ENCODE measurements at places on chromosomes 1 and 21.

GRCh38 chr1:7501723-7502603 lies 269.1 kb upstream of the VAMP3 start:
- no peak for DNase-seq

DNA sequence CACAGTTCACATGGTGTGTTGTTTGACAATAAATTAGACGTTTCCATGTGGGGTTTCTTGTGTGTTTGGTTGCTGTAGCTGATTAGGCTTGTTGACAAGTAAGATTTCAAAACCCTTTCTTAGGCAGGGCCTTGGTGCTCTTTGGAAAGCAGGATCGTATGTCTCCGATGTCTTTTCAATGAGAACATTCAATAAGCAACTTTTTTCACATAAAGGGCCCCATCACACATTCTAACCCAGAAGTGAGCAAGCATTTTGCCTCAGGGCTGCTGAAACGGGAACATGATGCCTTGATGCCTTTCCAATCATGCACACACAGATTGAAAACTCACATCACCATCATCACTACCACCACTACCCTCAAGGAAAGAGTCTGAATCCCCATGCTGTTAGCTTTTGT lies 33.1 kb downstream of the LPAR3 start:
- no peak for DNase-seq

DNA sequence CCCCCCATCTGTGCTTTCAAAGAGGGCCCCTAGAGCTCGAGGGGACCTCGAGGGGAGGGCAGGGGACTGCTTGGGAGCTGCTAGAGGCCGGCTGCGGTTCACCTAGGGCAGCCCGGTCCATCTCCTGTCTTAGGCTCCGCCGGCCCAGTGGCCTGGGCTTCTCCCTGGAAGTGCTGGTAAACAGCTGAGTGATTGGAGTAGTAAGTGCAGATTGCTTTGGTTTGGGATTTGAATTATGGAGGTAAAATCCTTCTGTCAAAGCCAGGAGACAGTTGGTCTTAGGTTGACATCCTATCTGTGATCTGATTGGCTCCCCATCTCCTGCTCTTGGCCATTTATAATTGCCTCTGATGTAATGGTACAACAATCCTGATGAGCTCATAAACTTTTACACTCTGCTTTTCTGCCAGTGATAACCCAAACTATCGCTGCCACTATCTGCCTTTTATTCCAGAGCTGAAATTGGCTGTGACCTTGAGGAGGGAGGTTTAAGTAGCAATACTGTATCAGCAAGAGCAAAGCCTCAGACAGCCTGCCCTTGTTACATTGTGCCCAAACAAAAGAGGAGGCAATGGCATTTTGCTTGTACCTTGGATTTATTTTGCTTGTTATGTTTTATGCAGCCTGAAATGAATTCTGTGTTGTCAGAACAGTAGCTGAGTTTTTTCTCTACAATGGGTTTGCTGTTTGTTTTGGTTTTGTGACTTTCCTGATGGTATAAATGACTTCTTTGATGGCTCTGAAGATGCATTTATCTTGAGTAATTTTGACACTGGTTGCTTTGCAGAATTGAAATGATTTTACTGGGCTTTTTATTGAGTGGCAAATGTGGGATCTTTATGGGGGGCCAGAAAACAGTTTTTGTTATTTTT lies 2.4 kb downstream of the ARID1A start:
- DNase-seq, result peak; percentile 43

DNA sequence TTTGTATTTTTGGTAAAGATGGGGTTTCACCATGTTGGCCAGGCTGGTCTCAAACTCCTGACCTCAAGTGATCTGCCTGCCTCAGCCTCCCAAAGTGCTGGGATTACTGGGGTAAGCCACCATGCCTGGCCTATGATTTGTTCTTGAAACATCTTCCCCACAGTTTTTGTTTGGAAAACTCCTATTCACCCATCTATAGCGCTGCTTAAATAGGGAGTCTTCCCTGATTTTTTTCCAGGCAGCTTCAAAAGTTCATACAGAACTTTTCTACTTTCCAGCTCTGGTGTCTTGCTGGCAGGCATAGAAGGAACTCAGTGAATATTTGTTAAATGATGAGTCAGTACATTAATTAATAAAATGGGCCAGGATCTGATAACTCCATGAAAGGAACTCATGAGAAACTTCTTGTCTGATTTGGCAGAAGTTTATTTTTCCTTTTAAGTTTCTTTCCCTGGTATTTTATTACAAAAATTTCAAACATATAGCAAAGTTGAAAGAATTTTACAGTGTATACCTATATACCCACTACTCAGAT lies 33.0 kb upstream of the TTC22 start:
- no peak for DNase-seq

- DNase-seq, result no peak
These were observed 54.1 kb downstream of the ENAH start for GRCh38 chr1:225598847-225599246.

DNA sequence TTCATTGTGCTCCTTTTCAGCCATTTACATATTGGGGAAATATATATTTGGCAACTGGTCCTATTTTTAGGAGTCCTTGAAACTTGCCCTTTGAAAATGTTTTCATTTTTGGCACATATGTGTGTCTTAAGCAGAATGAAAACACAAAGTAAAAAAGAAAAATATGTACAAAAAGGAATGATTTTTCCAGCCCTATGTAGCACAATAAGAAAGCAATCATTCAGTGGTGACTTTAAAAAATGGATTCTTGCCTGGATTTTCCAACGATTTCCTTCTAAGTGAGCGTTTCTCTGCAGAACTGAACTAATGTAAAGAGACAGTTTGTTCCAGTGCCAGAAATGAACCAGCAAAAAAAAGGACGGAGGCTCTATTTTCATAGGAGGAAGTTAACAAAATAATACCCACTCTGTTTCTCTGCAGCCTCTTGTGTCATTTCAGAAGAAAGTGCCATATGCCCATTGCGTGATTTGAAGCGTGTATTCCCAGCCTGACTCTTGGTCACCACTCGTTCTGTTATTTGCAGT lies 340.1 kb downstream of the SETD4 start:
- DNase-seq, result no peak

DNA sequence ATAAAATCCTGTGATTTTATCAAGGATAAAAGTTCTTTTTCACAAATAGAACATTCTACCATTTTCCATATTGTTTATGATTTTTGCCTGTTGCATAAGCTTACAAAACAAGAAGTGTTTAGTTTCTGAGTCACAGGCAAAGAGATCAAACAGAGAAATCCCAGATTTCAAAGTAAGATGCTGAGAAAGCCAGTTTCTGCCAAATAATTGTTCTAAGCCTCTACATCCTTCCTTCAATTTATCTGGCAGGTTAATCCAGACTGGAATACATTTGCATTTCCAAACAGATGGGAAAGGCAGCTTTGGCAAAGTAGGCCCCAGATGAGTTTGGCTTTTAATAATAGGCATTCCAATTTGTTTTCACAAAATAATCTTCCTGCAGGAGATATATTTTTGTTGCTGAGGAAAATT lies 2.5 kb downstream of the SLC1A7 start:
- no peak for DNase-seq

GRCh38 chr1:206112600-206113301 lies 4.4 kb downstream of the AVPR1B start:
- DNase-seq, result no peak

GRCh38 chr1:115062542-115063004 lies 26.7 kb downstream of the TSPAN2 start:
- DNase-seq, result no peak

DNA sequence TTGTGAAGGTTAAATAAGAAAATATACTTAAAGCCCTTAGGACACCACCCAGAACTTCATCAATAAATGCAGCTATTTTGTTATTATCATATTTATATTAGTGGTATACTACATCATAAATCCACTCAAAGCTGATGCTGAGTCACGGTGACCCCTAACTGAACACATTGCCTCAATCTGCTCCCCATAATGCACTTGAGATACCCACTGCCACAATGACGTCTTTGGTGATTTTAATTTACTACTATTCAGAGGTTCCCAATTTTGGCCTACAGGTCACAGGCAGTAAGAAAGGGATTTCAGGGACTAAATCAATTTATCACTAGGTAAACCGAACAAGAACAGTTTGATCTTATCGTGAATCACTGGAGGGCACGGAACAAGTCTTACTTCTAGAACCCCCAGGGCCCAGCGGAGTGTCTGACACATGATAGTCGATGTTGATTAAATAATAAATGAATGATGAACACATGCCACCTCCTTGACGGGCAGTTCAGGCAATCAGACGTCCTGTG lies 493 bp upstream of the CHD1L start:
- DNase-seq, result no peak

DNA sequence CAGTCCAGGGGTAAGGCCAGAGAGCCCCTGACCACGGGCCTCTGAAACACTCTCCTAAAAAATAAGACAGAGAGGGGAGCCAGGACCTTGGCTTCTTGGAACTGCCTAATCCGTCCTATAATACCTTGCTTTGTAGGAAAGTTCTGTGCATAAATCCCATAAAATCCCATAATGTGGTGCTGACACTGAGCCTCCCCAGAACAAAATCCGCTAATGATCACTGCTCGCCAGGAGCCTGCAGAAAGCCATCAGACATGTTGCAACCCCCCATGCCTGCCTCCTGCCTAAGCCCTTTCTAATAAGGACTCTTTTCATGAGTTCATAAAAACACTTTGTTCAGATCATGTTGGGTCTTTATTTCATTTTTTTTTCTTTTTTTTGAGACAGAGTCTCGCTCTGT lies 9.3 kb upstream of the DHRS3 start:
- no peak for DNase-seq

DNA sequence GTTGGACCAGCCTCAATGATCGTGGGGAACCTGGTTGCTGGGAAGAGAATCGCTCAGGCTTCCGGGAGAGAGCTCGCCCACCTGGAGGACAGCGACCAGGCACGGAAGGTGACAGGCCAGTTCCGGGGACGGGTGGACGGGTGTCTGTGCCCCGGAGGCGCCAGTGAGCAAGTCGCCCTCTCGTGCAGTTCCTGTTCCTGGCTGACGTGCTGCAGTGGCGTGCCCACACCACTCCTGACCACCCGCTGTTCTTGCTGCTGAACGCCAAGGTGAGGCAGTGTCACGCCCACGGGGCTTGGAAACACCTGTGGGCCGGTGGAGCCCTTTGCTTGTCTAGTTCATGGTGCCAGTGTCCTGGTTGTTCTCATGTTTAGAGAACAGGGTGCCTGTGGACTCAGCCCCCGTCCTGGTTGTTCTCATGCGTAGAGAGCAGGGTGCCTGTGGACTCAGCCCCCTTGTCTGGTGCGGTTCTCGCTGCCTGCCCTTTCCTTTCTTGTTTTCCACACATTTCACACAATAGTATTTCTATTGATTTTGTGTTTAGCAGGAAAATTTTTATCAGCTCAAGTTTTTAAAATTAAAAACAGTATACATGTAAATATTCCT lies 53.1 kb downstream of the S100B start:
- no peak for DNase-seq

GRCh38 chr21:28212061-28212460 lies 780.6 kb downstream of the LTN1 start:
- no peak for DNase-seq

DNA sequence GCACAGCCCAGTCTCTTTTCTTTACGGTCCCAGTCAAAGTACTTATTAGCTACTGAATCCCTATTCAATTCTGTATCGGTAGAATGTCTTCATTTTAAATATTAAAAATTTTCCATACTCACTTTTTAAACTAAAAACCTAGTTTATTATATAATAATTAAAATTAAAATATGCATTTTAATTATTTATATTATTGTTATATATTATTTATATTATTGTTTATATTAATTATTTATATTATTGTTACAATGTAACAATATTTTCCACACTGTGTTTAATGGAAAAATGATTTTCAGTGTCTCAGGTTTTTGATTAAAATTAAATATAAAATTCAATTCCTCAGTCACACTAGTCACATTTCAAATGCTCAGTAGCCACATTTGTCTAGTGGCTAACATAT lies 18.2 kb upstream of the PPP2R5A start:
- DNase-seq, result no peak

DNA sequence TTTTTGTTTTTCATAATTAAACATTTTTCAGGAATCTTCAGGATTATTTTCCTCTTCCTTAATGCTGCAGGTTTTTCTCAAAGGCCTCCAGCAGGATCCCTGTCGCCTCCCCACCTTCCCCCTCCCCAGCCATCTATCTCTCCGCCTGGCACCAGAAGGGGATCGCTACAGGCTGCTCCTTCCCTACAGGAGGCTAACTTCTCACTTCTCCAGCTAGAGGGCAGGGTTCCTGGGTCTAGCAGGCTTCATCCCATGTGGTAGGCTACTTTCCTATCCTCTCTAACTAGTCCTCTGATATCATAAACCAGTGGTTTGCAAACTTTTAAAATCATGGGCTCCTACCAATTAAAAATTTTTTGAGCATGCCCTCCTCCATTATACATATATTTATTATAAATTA lies 104.1 kb downstream of the KCNN3 start:
- no peak for DNase-seq

DNA sequence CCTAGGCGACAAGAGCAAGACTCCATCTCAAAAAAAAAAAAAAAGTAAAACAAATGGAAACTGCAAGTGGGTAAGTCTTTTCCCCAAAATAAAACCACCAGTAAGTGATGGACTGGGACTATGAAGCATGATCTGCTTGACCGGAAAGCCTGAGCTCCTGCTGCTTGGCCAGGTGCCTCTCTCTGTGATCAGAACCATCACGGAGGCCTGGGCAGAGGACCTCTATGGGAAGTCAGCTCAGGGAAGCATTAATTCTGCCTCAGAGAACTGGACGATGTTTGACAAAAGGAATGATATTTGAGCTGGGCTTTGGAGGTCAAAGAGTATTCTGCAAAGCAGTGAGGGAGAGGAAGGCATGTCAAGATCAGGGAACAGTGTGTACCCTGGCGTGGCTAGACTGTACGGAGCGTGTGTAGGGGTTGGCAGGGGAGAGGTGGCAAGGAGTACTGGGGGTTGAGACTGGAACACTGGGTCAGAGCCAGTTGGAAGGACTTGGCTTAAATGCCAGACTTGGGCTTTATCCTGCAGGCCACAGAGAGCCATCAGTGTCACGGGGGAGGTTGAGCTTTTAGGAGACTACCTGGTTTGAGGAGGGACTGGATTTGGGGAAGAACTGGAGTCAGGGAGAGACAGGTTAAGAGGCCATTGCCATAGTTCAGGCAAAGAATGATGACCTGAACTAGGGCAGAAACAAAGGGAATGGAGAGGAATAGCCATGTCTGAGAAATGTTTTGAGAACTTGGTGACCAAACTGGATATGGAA lies 16.4 kb downstream of the ATP1A2 start:
- DNase-seq, result peak; percentile 9

- DNase-seq, result no peak
These were observed 109.5 kb upstream of the UBE2U start for GRCh38 chr1:64093941-64094340.

- no peak for DNase-seq
These were observed 42.8 kb downstream of the CAPN9 start for GRCh38 chr1:230790026-230790425.

- no peak for DNase-seq
These were observed 1.3 kb downstream of the TMEM167B start for GRCh38 chr1:109091839-109092193.

DNA sequence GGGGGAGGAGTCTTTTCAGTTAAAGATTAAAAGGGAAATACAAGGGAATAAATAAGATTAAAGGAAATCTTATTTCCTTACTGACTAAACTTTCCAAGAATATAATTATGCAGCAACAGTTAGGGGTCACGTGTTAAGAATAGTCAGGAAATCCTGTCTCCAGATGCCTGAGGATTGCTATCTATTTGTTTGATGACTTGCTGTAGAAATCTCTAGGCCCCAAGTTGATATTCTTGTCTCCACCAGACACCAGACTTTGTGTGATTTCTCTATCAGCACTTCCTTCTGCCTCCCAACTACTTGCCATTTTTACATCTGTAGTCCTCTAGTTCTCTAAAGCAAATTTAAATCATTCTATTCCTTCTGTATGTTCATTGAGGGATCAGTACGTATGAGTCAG lies 77.5 kb downstream of the RPAP2 start:
- DNase-seq, result no peak

GRCh38 chr1:110581682-110582145 lies 24.4 kb downstream of the KCNA2 start:
- no peak for DNase-seq
